ENCODE measurements at places on chromosomes 4 and X. TPM values are rescaled to one million over a fixed set of nuclear protein-coding genes. Genes with fewer than 3 reads are reported as not detected.

DNA sequence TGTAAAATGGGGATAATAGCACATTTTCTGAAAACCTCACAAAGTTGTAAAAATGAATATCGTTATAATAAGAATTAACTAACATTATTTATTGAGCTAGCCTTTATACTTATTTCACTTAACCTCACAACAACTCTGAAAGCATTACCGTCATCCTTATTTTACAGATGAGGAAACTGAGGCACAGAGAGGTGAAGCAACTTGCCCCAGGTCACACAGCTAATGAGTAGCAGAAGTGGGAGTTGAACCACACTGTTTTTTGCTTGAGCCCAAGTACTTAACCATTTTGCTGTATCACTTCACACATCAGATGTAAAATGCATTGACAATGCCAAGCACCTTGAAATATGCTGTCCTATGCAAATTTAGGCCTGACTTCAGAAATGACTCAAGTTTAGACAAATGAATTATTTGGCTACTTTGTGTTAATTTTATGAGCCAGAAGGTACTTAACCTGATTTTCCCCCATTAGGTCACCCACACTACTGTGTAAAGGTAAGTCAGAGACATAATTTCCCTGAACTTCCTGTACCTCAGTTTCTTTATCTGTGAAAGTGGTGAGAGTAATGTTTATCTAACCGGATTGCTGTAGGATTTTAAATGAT, 23.1 kb downstream of the CD40LG start:
- H3K4me3 ChIP-seq = no peak overlapping the region
- no peak overlapping the region for H3K27ac ChIP-seq
- peaks cover 2% of the 10 kb centered on the region for H3K27me3 ChIP-seq

GRCh38 chr4:83040269-83040668, 5.3 kb downstream of the COPS4 start:
- H3K27ac ChIP-seq = no peak overlapping the region
- H3K36me3 ChIP-seq = no peaks in the 10 kb centered on the region
- no peaks in the 10 kb centered on the region for H3K27me3 ChIP-seq
- peaks cover 5% of the 10 kb centered on the region for H3K4me1 ChIP-seq

DNA sequence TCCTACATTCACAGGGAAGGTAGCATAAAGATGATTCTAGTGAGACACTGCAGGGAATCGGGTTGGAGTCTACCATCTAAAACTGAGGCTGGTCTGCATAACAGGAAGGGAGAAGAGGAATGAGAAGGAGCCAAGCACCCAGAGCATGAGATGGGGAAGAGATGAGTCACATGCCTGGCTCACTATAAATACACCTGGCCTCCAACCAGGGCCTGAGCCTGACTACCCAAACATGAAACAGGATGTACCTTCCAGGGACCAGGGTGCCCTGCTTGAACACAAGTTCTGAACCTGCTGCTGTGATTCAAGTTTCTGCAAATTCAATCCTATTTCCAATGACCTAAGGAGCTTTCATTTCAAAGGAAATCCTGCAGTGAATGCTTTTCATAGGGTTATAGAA, 24.9 kb downstream of the CD99L2 start:
- peak; percentile 44 for DNase-seq
- no peak overlapping the region for H3K27ac ChIP-seq
- no peaks in the 10 kb centered on the region for H3K36me3 ChIP-seq
- H3K27me3 ChIP-seq = no peaks in the 10 kb centered on the region

- no peak overlapping the region for H3K27ac ChIP-seq
- peaks cover 45% of the 10 kb centered on the region for H3K36me3 ChIP-seq
- H3K4me1 ChIP-seq = peaks cover 9% of the 10 kb centered on the region
- H3K4me3 ChIP-seq = no peak overlapping the region
Observed at GRCh38 chr4:5788144-5788543, 77.1 kb downstream of the EVC start.

- peak overlapping the region; percentile 70 for H3K27ac ChIP-seq
- peak; percentile 77 for DNase-seq
- H3K27me3 ChIP-seq = no peaks in the 10 kb centered on the region
- H3K4me1 ChIP-seq = peaks cover 7% of the 10 kb centered on the region
Observed at GRCh38 chr4:24024605-24025004, 134.8 kb upstream of the PPARGC1A start.

GRCh38 chrX:72408885-72409284, 103.2 kb upstream of the CITED1 start:
- no peak overlapping the region for H3K27ac ChIP-seq
- H3K4me3 ChIP-seq = no peak overlapping the region
- no peaks in the 10 kb centered on the region for H3K36me3 ChIP-seq
- H3K4me1 ChIP-seq = no peaks in the 10 kb centered on the region
- DNase-seq = no peak

DNA sequence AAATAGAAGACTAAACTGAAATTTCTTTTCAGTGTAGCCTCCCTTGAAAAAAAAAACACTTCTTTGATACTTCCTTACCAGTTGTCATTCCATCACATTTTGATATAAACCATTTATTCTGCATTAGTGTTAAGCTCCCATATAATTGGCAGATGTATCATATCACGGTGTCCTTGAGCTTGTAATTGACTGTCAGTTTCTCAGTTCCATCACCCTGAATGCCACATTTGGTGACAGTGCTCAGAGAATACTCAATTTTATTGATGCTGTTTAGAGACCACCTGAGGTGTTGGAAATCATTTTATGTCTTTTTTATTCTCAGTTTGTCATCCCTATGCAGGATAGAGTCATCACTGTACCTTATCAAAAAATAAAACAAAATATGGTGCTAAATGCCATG, 1528.2 kb downstream of the RAPGEF2 start:
- H3K4me1 ChIP-seq = no peaks in the 10 kb centered on the region
- H3K36me3 ChIP-seq = no peaks in the 10 kb centered on the region
- no peak overlapping the region for H3K27ac ChIP-seq
- no peak for DNase-seq

GRCh38 chr4:93855926-93856325, 27.4 kb downstream of the ATOH1 start:
- no peaks in the 10 kb centered on the region for H3K4me1 ChIP-seq
- H3K36me3 ChIP-seq = no peaks in the 10 kb centered on the region
- H3K27me3 ChIP-seq = no peaks in the 10 kb centered on the region
- no peak for DNase-seq

BEX1 gene
- 0.27 TPM for polyA plus RNA-seq
